ENCODE measurements at places on chromosomes 6 and 20. TPM values are rescaled to one million over a fixed set of nuclear protein-coding genes. Genes with fewer than 3 reads are reported as not detected.

- DNase-seq: no peak
Observed at GRCh38 chr20:12265662-12266061, 348.0 kb downstream of the BTBD3 start.

GRCh38 chr6:43995137-43995536, 132.1 kb downstream of the MRPL14 start:
- DNase-seq: no peak

SLC12A5 gene
- total RNA-seq: not detected

- DNase-seq: no peak
Observed at GRCh38 chr20:33433465-33434234, 9.9 kb downstream of the SNTA1 start.

GRCh38 chr20:37316116-37316774, 26.8 kb downstream of the MANBAL start:
- no peak for DNase-seq

- no peak for DNase-seq
Observed at GRCh38 chr6:150001295-150002008, 23.9 kb downstream of the RAET1L start.

GRCh38 chr6:137848672-137849071, 18.4 kb upstream of the TNFAIP3 start:
- peak; percentile 76 for DNase-seq

DNA sequence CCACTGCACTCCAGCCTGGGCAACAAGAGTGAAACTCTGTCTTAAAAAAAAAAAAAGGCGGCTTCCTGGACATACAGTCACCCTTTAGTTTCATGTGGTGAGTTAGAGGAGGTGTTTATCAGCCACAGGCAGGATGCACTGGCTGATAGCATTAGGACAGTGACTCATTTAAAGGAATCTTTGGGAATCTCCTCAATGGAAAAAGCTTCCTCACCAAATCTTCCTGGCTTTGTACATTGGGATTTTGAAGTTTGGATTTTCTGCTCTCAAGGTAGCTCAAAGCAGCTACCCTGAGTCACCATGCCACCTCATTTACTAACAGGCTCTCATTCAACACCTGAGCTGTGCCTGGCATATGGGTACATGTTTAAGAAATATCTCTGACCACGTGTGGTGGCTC, 20.2 kb downstream of the PRPH2 start:
- DNase-seq: peak; percentile 64

DNA sequence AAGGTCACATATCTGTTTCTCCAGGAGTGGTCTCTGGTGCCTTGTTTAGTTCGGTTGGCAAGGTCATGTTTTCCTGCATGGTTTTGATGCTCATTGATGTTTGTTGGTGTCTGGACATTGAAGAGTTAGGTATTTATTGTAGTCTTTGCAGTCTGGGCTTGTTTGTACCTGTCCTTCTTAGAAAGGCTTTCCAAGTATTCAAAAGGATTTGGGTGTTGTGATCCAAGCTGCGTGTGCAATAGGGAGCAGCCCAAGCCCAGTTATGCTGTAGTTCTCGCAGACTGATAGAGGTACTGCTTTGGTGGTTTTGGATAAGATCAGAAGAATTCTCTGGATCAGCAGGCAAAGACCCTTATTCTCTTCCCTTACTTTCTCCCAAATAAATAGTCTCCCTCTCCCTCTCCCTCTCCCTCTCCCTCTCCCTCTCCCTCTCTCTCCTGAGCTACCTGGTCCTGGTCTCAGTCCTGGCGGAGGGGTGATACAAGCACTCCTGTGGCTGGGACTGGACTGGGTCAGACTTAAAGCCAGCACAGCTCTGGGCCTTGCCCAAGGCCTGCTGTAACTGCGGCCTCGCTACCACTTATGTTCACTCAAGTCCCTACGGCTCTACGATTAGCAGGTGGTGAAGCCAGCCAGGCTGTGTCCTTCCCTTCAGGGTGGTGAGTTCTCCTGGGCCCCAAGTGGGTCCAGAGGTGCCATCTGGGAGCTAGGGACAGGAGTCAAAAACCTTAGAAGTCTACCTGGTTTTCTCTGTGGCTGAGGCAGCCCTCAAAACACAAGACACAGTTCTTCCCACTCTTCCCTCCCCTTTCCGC, 27.3 kb upstream of the GRM4 start:
- DNase-seq: no peak

DNA sequence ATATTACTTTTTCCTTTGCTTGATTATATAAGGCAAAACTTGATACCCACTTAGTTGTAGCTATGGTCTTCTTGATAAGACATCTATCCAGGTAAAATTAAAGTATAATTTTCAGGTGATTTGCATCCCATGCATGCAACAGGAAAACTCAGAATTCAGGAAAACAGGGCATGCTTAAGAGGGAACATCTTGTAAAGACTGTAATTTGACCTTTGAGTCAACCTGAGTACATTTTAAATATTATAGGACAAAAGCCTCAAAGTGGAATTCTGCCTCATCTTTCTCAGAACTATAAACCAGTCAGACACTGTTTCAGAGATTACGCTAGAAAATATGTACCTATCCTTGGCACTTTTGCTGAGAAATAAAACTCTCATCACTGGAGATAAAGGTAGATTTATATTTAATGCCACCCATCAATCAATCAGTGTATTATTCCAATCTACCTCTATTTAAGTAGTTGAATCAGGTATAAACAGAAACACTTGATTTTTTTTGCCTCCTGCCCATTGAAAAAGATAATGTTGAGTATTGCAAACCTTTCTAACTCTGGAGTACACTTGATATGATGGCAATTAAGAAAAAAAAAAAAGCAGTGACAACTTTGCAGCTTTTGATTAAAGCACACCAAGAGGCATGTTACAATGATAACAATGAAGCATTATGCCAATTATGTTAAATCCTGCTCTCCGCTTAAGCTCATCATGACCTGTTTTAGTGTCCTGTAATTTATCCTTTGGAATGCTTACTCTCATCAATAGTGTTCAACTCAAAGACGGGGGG, 2.8 kb downstream of the CITED2 start:
- peak; percentile 36 for DNase-seq

CCR6 gene
- not detected for total RNA-seq

- DNase-seq: no peak
Observed at GRCh38 chr6:158010591-158011477, 29.2 kb downstream of the SYNJ2 start.

FAM162B gene
- 1.6 TPM for total RNA-seq

GRCh38 chr20:3622406-3622805, 40.8 kb downstream of the GFRA4 start:
- no peak for DNase-seq

ACTL10 gene
- 2.5 TPM for total RNA-seq

OR12D2 gene
- total RNA-seq: not detected

DNA sequence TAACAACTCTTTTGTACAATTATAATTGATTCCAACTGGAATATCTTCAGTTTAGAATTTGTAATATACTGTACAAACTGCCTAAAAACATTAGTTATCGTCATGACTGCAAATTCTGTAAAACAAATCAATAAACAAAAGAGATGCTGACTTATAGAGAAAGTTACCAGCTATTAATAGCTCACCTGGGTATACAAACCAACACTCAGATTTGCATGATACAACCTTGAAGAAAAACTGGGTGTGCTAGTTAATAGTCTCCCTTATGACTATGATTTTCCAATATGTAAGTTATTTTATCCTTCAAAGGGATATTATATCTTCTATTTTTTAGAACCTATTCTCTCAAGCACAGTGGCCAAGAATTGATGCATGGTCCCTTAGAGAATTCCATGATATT, 698.5 kb downstream of the FRK start:
- no peak for DNase-seq

GRCh38 chr6:46867411-46867810, 54.3 kb downstream of the ADGRF5 start:
- no peak for DNase-seq

MLIP gene
- total RNA-seq: not detected

DNA sequence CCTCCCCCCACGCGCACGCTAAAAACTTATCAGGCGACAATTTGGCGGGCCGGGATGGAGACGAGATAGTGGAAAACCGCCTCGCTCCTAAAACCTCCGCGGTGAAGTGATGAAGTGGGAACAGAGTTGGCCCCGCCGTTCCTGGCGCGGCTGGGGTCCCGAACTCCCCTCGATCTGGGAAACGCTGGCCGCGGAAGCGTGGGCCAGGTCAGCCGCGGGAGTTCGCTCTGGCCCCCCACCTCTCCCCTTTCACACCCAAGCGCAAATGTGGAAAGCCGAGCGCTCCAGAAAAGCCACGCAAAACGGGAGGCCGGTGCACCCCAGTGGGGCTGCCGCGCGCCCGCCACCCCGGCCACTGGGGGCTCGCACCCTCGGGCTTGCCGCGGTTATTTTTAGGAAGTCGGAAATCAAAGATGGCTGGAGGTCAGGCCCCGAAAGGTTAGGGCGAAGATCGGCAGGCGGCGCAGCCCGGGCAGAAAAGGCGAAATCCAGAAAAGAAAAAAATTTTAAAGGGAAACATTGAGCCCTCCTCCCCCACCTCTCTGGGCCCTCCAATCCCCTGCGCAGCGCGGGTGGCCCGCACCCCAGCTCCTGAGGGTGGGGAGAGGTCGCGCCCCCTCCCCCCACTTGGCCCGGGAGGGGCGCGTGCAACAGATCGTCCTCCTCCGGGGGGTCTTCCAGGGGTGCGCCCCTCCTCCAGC, 1.0 kb downstream of the SALL4 start:
- DNase-seq: no peak

SLC16A10 gene
- not detected for total RNA-seq
